ENCODE measurements at places on chromosomes 3 and 15. TPM values are rescaled to one million over a fixed set of nuclear protein-coding genes. Genes with fewer than 3 reads are reported as not detected.

The AADAC gene
- total RNA-seq: not detected

The ATP13A5 gene
- 0.17 TPM for total RNA-seq

The DBR1 gene
- total RNA-seq: 13.0 TPM

The INSYN1 gene
- 1.3 TPM for total RNA-seq

Measured in mammary epithelial cell (primary cell).